ENCODE measurements at places on chromosomes 7 and 10.

DNA sequence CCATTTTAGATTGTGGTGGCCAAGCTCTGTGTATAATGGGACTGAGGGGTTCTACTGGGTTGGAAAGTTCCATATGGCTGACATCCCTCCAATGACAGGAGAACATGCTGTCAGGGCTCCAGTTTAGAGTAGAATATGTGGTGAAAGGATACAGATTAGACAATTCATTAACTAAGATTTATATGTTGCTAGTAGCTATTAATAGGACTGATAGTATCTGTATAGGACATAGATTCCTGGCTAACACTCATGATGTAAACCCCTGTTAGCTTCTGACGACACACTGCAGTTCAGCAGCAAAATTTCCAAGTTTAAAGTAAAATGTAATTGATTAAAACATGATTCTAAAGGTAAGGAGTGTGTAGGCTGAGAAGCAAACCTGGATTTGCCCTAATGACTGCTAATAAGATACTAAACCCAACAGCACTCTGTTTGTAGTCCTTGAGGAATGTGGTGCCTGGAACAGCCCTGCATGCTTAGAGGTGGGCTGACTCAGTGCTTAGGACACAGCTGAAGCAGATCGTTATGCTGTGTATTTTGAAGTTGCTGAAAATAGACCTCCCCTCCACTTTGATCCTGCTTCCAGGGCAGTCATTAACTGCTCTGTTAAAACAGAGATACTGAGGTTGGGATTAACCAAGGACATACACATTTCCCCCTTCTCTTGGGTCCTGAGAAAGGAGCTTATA is 1129.6 kb downstream of the SORCS3 start:
- no peak for DNase-seq

DNA sequence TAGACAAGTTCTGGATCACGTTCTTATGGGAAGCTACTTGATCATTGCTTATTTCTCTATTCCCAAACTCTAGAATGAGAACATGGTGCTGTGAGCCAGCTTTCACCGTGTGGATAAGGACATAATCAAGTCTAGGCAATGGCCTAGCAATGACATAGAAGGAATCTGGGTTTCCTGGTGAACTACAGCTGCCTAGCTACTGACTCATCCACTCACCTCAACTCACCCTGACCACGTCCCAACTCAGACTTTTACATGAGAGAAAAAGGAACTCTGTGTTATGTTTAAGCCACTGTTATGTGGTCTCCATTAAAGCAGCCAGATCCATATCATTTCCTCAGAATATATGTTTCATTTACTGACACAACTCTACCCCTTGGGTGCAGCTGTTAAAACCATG is 18.8 kb upstream of the MET start:
- peak; percentile 71 for DNase-seq

GRCh38 chr7:2819161-2819953 is 24.8 kb downstream of the GNA12 start:
- no peak for DNase-seq

GRCh38 chr10:13587391-13587790 is 626 bp downstream of the PRPF18 start:
- DNase-seq: no peak

DNA sequence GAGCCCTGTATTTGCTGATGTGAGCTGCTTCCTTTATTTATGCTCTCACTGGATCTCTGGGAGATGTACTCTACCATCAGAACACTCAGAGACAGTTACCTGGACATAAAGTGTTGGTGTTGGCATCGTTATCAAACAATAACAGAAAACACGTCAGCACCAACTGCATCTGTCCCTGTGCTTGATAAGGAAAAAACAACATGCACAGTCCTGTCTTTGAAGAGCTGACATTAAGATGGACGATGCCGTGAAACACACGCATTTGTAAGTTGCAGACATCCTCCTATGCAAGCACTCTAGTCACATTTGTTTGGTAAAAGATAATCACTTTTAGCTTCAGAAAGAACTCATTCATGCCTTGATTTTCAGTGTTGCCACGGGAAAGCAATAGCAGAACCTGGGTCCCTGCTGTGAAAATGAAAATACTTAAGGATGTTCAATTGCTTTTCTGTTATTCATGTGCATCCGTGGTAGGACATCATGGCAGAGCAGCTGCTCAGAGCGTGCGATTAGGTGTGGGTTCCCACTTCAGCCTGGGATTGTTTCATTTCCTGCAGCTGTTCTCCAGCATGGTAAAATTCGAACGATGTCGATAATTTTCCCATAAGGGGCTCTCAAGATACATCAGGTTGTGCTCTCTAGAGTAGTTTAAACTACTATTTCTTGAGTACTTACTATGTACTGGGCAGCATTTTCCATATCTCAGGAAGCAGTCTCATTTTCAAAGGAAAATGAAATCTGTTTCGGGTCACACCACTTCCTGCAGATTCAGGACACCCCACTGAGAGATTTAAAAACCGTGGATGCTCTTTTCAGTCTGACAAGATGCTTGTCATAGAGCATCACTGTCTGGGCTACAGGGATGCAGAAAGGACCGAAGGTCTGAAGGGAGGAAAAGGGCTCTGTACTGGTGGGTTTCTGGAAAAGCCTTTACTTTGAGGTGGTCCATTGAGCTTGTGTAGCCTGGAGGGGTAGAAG is 248.7 kb downstream of the CAMK1D start:
- no peak for DNase-seq

- no peak for DNase-seq
Measured at GRCh38 chr7:102068846-102069245, 217.8 kb upstream of the SH2B2 start.

GRCh38 chr10:71494980-71495381 is 98.3 kb downstream of the CDH23 start:
- DNase-seq: no peak

DNA sequence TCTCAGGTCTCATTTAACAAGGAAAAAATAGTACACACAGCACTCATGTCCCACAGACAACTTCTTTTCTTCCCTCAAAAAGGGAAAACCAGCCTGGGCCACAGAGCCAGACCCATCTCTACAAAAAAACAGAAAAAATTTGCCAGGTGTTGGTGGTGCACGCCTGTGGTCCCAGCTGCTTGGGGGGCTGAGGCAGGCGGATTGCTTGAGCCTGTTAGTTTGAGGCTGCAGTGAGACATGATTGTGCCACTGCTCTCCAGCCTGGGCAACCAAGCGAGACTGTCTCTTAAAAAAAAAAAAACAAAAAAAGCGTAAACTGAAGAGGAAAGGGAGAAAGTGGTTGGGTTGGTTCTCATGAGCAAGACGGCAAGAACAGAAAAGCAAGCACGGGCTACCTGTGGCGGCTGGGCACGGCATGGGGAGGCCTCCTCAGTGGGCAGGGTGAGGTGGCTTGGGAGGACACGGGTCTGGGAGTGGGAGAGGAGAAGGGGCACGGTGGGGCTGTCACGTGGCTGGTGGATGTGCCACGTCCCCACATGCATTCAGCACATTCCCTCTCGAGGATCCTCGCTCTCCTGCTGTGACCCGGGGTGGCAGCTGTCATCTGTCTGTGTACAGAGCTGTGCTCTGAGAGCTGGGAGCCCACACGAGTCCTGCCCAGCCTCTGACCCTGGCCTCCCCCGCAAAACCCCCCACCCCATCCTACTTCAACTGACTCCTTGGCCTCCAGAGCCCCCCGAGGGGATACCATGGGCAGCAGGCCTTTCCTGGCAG is 219.7 kb downstream of the MLLT10 start:
- no peak for DNase-seq

DNA sequence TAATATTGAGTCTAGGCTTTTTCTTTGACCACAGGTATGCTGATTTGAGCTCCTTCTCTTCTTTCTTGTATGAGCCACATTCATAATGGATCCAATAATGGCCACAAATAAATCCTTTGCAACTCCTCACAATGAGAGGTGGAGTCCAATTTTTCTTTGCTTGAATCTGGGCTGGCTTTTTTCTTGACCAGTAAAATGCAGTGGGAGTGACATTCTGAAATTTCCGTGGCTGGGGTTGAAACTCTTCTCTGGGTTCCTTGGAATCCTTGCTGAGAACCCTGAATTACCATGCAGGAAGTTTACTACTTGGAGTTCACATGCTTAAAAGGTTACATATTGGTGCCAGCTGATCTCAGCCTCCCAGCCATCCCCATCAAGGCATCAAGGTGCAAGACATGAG is 22.4 kb upstream of the FAM180A start:
- no peak for DNase-seq

DNA sequence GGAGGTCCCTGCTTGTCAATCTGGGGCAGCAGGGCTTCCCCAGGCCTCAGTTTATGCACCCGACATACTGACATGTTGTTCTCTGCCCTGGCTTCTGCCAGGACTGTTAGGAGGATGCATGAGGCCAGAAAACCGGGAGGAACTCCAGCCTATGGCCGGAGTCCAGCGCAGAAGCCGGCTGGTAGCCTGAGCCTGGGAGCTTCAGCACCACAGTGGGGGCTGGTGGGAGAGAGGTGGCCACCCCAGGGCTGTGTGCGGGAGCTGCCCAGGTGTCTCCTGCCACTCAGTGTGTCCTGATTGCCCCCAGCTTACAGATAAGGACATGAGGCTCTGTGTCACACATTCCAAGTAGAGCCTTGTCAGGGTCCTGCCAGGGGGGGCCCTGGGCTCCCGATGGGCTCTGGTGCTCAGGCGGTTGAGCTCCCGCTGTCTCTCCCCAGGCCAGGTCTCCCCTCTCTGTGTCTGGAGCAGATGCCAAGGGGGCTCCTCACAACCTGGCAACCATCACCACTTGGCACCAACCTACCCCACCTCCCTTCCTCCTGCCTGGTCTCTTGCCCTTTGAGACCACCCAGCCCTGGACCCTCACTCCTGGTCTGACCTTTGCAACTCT is 32.3 kb downstream of the PPIF start:
- no peak for DNase-seq

DNA sequence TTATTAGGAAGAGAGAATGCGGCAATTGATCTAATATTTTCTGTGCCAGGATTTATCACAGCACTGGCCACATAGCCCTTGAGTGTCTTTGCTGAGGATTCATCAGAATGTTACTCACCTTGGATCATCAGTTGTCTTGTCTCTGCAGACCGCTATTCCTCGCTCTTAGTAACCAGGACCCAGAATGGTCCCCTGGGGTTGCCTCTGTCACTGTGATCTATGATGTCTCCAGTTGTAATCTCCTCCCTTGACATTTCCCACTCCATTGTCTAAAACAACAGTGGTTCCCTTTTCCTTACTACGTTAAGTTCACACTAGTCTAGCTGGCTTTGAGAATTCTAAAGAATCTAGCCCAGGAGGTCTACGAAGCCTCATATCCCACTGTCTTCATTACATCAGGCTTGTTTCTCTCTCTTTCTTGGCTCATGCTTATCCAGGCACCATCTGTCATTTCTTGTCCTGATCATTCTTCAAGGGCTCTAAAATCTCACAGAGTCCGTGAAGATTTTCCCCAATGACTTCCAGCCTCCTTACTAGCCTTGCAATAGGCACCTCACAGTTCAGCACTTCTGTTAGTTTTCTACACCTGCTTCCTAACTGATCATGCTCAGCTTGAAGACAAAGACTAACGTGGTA is 125.8 kb downstream of the CUBN start:
- DNase-seq: no peak

- no peak for DNase-seq
Measured at GRCh38 chr10:128007971-128008370, 101.1 kb downstream of the PTPRE start.

GRCh38 chr7:50657341-50657873 is 92.2 kb upstream of the DDC start:
- peak; percentile 54 for DNase-seq

- no peak for DNase-seq
Measured at GRCh38 chr7:155234158-155234492, 63.6 kb upstream of the INSIG1 start.

- peak; percentile 73 for DNase-seq
Measured at GRCh38 chr7:105678811-105679495, 97.7 kb upstream of the EFCAB10 start.

DNA sequence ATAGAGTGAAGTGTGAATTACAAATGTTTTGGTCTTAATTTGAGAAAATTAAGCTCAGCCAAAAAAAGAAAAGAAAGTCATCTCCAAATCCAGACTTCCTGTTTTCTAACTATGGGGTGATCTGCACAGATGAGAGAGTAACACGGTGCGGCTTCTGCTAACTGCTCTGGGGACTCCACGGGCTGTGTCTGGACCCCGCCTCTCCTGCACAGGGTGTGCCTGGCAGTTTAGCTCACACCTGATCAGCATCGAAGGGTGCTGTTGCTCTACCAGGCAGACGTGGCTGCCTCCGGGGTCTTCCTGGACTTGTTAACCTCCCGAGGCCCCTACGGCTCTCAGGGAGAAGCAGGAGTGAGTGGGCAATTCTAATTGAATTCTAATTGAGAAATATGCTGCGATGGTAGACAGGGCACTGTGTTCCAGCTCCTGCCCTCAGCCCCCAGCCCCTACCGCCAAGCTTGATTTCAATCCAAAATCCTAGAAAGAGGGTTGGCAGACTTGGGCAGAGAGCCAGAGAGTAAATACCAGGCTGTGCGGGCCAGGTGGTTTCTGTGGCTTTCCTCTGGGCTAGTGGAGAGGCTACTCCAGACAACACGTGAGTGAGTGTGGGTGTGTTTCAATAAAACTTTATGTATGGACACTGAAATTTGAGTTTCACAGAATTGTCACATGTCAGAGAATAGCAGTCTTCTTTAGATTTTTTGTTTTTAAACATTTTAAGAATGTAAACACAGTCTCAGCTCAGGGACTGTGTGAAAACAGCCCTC is 13.4 kb downstream of the SHH start:
- no peak for DNase-seq

DNA sequence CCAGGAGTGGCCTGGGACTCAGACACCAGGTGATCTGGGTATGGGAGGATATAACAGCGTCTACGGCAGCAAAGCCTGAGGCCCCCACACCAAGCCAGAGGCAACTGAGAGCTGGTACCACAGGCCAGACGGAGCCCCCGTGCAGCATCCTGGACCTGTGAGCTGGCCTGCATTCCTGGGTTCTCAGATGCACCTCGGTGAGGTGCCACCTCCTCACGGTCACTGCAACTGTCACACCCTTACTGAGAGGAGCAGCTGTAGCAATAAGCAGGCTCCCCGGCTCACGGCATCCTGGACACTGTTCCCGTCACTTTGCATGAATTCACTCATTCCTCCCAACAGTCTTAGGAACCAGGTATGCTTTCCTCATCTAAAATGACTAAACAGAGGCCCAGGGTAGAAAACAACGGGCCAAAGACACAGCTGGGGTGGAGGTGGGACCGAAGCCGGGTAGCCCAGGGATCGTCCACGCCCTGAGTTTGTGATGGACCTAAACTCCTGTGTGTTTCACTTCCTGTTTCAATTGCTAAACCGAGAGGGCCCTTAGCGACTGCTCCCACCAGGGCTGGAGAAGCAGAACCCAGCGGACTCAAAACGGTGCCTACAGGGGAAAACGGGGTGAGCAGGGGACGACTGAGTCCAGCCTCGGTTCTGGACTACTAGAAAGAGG is 98.7 kb downstream of the CTBP2 start:
- no peak for DNase-seq

Data from AG08396 (cell line).